IPS DF 6.9 (cell line): ENCODE measurements at places on chromosomes 7 and 10.

DNA sequence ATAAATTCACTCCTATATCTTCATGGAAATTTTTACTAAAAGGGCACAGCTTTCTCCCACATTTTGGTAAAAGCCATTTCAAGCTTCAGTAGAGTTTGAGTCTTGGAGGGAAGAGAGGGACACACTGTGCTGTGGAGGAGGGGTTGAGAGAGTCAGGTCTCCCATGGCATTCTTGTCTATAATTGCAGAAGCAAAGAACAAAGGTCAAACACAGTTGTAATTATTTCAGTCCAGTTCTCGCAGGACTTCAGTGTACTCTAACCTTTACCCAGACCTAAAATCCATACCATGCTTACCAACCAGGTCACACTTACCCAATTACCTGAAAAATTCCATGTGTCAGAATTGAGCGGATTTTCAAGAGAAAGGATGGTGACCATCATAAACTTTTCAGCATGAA lies 298.4 kb downstream of the XPNPEP1 start:
- no peak for DNase-seq

DNA sequence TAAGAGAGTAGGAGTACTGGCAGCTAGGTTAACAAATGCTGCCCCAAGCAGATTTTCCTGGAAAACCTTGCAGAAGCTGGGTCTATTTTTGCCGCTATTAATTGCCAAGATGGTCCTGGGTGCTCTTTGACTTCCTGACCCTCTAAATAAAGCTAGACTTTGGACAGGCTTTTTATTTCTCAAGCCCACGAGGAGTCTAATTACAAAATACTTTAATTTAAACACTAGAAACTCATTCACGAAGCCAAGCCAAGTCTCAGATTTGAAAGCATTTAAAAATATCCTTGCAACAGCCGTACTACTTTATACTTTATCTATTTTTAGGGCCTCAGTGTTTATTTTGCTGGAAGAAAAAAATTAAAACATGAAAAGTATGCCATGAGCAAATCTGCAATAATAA lies 45.1 kb downstream of the TMEM26 start:
- no peak for DNase-seq

- DNase-seq, result no peak
Observed at GRCh38 chr10:3014968-3015367, 52.4 kb upstream of the PFKP start.

- DNase-seq, result no peak
Observed at GRCh38 chr7:31814187-31814586, 127.2 kb downstream of the PPP1R17 start.

DNA sequence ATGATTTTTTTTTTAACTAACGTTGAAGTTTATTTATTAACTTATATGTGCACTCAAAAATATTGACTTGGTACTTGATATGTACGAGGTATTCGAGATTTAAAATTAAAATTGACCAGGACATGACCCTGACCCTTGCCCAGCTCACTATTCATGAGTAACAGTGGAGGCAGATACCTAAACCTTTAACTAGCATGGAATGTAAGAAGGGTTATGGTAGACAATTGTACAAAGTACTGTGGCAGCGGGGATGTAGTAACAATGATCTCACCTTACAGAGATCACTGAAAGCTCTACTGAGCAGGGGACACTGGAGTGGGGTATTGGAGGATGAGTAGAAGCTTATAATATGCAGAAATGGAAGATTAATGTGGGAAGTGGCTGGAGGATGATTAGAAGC lies 60.8 kb downstream of the ADRA2A start:
- DNase-seq, result no peak

- no peak for DNase-seq
Observed at GRCh38 chr10:34407324-34407805, 407.7 kb downstream of the PARD3 start.

DNA sequence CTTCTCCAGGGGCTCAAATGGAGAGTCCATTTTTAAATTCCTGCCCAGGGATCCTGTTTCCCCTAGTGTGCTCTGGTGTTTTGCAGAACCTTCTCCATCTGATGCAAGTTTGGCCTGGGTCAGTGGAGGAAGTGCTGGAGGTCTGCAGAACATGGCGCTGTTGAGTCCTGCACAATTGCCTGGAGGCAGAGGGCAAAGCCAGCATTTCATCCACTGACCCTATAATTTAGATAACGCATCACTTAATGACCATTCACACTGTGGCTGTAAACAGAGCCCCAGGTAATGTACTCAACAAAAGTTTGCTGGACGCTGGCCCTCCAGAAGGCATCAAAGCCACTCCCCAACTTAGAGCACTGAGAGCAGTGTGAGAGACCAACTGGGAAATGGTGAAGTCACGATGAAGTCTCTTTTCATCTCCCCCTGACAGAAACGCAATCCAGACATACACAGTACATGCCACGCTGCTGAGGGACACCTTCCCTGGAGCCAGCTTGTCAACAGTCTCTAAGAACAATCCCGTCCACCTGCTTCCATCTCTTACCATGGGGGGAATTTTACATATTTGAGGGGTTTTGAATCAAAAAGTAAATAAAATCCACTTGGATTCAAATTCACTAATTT lies 13.4 kb downstream of the C10orf71 start:
- no peak for DNase-seq

DNA sequence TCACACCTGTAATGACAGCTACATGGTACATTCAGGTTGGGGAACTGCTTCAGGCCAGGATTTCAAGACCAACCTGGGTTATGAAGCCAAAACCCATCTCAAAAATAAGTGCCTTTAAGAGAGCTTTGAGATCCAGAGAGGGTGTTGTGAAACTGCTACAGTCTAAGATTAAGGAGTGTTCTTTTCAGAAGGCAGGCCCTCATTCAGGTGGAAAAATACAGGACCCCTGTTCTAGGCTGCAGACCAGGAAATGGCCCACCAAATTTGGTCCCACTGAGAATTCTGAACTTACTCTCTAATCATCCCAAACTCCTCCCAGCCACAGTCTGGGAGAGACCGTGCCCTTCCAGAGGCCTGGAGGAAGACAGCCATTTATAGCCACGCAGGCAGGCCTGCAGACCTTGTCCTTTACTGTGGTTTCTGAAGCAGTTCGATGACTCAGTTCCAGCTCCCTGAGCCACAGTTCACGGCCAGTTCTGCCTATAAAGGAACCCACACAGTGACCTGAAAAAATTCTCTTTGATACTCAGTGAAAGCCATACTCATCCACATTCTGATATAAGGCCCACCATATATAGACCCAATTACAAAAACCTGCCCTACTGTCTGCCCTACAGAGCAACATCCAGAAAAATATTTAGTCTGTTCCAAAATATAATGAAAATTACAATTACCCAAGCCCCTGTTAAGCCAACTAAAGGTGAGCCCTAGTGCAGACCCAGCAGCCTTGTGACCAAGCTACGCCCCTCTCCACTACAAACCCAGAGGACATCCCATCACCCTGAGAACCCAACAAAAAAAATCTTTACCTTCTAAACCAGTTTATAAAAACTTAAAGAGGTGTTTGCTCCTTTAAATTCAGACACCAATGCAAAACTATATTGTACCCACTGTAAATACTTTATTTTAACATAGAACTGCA lies 21.2 kb downstream of the ZNF680 start:
- no peak for DNase-seq

DNA sequence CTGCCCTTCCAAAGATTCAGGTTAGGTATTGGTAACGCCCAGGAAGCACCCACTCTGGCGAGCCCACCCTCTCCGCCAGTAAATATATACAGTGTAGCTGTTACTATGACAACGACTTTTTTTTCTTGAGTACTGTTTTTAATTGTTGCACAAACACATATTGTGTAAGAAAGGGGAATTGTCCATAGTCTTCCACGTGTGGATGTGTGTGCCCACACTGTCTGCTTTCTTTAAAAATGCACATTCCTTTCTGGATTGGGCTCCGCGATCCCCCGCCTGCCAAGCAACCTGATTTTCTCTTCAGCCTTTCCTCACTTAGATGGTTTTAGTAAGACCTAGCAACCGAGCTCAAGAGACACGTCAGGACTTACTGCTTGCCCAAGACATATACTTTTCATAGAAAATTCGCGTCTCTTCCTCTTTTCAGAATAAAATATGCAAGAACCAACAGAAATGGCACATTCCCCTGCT lies 247.8 kb downstream of the EBF3 start:
- DNase-seq, result no peak

DNA sequence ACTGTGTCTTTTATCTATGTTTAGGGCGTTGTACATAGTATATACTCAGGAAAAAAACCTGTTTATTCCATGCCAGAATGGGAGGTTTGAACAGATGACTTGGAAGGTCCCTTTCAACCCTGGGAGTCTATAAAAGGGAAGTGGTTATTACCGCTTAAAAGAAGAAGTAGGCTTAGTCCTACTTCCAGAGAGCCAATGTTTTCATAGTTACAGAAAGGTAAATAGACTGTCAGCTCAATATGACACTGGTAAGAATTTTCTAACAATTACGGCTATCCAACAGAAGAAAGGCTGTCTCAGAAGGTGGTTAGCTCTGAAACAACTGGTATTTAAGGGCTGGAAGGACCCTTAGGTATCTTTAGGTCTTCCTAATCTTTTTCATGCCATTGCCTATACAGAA lies 1.1 kb upstream of the TFAM start:
- no peak for DNase-seq

DNA sequence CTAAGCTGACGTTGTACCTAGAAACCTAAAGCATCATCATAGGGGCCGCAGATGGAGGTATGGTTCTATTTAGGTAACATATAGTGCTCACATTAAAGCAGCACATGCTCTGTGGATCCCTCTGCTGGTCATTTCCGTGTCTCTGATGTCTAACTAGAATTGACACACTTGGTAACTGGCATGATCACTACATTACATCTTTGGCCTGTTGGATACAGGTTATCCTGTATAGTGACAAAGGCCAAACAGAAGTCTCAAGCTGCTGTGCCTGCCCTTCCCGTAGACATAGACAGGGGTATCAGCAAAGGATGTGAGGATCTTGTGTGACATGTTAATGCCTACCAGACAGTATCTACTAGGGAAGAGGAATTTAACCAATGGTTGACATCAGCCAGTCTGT lies 51.2 kb downstream of the KIF5B start:
- no peak for DNase-seq

DNA sequence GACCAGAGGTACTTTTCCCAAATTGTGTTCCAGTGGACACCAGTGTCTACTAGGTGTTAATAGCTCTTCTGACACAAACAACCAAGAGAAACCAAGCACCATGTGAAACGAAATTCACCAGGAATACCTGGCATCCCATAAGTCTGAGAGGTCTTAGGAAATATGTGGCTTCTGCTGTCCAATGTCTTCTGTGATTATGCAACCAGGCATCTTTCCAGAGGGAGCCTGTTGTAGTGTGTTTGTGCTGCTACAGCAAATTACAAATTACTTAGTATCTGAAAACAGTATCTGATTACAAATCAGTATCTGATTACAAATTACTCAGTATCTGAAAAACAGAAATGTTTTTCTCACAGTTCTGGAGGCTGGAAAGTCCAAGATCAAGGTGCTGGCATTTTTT lies 133.6 kb upstream of the NPVF start:
- DNase-seq, result no peak

DNA sequence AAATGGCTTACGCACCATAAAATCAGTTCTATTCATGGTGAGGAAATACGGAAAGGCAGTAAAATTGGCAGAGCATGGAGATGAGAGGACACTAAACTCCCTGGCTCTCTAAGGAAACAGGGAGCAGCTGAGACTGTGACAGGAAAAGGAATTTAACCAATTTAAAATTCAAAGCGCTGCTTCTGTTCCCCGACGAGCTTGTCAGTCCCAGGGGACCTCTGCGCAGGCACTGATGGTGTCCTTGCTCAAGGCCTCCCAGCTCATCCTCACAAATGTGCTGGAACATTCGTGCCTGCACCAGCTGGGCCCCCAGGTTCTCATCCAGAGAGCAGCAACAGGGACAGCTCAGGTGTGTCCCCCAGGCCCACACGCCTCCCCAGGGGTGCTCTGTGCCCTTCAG lies 101.4 kb downstream of the MAD1L1 start:
- no peak for DNase-seq

DNA sequence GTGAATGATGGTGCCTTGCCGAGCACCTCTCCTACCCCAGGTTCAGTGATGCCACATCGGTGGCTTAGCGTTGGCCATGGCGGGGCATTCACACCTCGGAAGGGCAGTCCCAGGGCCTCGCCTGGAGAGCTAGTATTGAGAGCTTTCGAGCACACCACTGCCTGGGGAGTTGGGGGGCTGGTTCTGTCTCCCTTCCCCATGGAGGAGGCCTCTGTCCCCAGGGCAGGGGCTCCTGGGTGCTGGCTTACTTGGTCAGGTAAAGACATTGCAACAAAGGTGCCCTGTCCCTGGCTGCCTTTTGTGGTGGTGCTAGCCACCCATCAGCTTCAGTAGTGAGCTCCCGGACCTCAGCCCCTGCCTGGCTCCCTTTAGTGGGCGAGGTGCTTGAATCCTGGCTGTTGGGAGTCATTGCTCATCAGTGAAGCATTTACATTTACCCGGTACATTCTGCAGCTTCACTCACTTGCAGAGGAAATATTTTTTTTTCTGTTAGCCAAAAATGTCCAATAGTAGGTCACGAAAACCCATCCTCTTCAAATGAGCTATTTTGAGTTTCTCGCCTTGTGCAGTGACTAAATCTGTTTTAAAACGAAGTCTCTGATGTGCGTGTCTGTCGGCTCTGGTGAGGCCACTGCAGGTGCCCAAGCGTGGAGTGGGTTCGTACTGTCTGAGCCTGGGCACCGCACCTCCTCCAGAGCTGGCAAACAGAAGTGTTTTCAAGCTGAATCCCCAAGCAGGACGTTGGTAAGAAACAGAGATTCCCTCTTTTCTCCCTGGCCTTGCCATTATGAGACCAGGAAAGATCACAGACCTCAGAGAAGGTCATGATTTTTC lies 95.5 kb downstream of the INPP5A start:
- no peak for DNase-seq

GRCh38 chr10:43884501-43885105 lies 235.9 kb upstream of the ZNF32 start:
- DNase-seq, result no peak

DNA sequence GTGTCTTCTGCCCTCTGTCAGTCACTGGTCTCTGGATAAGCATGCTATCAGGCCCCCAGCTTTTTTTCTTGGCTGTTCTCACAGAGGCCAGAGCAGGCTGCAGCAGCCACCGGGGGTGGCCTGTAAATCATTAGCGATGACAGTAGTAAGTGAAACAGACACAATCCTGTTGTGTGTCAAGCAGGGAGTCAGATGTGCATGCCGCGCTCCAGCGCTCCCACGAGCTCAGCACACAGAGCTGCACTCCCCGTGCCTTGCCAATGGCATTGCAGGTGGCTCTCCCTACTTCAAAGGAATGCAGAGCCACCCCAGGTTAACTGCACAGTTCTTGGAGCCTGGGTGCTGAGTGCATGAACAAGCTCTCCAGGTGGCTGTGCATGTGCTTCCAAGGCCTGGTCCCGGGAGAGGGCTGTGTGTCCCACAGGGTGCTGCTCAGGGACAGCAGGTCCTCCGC lies 226.1 kb downstream of the GLRX3 start:
- no peak for DNase-seq

DNA sequence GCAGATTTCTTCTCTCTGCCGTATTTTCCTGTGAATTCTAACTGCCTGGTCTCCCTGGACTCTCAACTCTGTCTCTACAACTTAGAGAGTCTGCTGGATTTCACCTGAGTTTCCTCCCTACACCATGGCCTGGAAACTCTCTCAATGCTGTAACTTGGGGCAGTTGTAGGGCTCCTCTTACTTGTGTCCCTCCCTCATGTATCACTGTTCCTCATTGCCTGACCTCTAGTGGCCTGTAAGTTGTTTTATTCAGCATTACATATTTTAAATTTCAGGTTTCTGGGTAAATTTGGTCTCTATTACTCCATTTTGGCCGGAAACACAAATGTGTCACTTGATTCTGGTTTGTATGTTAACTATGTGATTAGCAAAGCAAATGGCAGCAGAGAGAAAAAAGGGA lies 70.9 kb downstream of the DYNC1I1 start:
- DNase-seq, result no peak

- DNase-seq, result no peak
Observed at GRCh38 chr7:131196803-131197202, 130.9 kb upstream of the MKLN1 start.

GRCh38 chr7:35037211-35037525 lies at the start of gene DPY19L1:
Gene DPY19L1, minus strand, starts transcription at chr7:35037485. Its CDS starts 91 bp downstream, at chr7:35037394.
- DNase-seq, result no peak
